ENCODE measurements at places on chromosomes 16 and 17. TPM values are rescaled to one million over a fixed set of nuclear protein-coding genes. Genes with fewer than 3 reads are reported as not detected.

The CX3CL1 gene
- total RNA-seq = 0.57 TPM

The CD300E gene
- not detected for total RNA-seq

The TMIGD1 gene
- not detected for total RNA-seq

The KRT40 gene
- 0.14 TPM for total RNA-seq

The HID1 gene
- total RNA-seq = 4.7 TPM

The CPNE2 gene
- total RNA-seq = 15.5 TPM

The KRT25 gene
- total RNA-seq = not detected

The DNAI2 gene
- not detected for total RNA-seq

The PERCC1 gene
- not detected for total RNA-seq

The TPSB2 gene
- not detected for total RNA-seq

The MT1E gene
- total RNA-seq = 152 TPM

The WFIKKN2 gene
- not detected for total RNA-seq

The HGS gene
- total RNA-seq = 173 TPM

The TANGO6 gene
- total RNA-seq = 17.7 TPM

The MC1R gene
- 5.6 TPM for total RNA-seq

The GP1BA gene
- under 0.01 TPM for total RNA-seq

The ADGRG1 gene
- total RNA-seq = 1.4 TPM

The PRAC1 gene
- total RNA-seq = not detected

The IRX3 gene
- total RNA-seq = 12.7 TPM

The RNF135 gene
- 12.7 TPM for total RNA-seq

The SLC5A2 gene
- not detected for total RNA-seq

The ODAD4 gene
- total RNA-seq = 0.57 TPM

The WSCD1 gene
- total RNA-seq = 0.14 TPM

The SYNGR2 gene
- total RNA-seq = 14.0 TPM

The CMTM2 gene
- total RNA-seq = not detected

The ATP2A3 gene
- total RNA-seq = 27.6 TPM

The KRTAP16-1 gene
- total RNA-seq = not detected

The IST1 gene
- 230 TPM for total RNA-seq

The CACNB1 gene
- 6.2 TPM for total RNA-seq

The KCNG4 gene
- not detected for total RNA-seq

The COX6A2 gene
- not detected for total RNA-seq

The ZNF232 gene
- 5.5 TPM for total RNA-seq

The NPIPA5 gene
- 4.2 TPM for total RNA-seq

The PDIA2 gene
- total RNA-seq = 0.57 TPM

The RSKR gene
- 7.6 TPM for total RNA-seq
